ENCODE measurements at places on chromosomes 5 and 9. TPM values are rescaled to one million over a fixed set of nuclear protein-coding genes. Genes with fewer than 3 reads are reported as not detected.

SPATA31D3 gene
- total RNA-seq = not detected

TRIM36 gene
- not detected for total RNA-seq

PCDHA11 gene
- not detected for total RNA-seq

AHRR gene
- total RNA-seq = 33.3 TPM

IER5L gene
- total RNA-seq = 9.3 TPM

GLRA1 gene
- total RNA-seq = not detected

SLC46A2 gene
- not detected for total RNA-seq

GGTA1 gene
- total RNA-seq = not detected

BSPRY gene
- 11.1 TPM for total RNA-seq

SLC4A9 gene
- total RNA-seq = not detected

IFNA21 gene
- total RNA-seq = not detected

ATP6V0E1 gene
- 148 TPM for total RNA-seq
